Stimulated activated CD4-positive, alpha-beta T cell treated with anti-CD3 and anti-CD28 coated beads, TNF-alpha, amount 100 ng/mL, for 1 hour (primary cell): ENCODE measurements at places on chromosomes 7 and 10.
A peak's percentile ranks its signal among the peaks of the same experiment; 100 is the strongest.

- DNase-seq = no peak
These were observed 1.8 kb downstream of the SNCG start for GRCh38 chr10:86960003-86960862.

- DNase-seq = no peak
These were observed 435.7 kb upstream of the GALNT17 start for GRCh38 chr7:70696201-70696754.

- no peak for DNase-seq
These were observed 204.0 kb downstream of the BAMBI start for GRCh38 chr10:28881171-28881882.

- DNase-seq = no peak
These were observed 321.6 kb upstream of the LRRTM3 start for GRCh38 chr10:66604195-66604594.

DNA sequence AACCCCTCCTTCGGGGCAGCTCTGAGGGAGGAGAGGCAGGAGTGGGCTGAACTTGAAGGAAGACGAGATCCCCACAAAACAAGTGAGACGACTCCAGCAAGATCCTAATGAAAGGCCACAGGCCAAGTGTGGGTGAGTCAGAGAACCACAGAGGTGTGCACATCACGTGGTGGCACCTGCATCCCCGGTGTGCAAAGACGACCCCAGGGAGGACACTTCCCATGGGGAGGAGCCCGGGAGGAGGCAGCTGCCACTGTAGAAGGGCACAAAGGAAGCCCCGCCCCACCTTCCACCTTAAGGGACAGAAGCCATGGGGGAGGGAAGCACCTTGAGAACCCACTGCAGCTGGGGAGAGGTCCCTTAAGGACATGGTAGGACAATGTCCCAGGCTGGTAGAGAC is 45.7 kb downstream of the ESYT2 start:
- no peak for DNase-seq

DNA sequence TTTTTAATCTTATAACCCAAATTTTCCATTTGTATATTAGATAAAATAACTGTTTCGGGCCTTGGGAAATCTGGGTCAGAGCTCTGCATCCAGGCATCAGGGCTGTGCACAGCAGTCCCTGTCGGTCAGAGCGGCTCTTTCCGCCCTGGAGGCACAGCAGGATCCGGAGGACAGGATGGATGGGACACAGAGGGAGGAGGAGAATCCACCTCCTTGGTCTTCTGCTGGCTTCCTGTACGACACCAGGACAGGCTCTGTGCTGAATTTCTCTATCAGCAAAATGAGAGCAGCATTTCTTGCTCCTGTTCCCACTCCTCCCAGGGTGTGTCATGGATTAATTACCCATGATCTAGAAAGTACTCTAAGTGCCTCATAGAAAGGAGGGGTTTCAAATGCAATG is 254.9 kb downstream of the SKAP2 start:
- no peak for DNase-seq

- no peak for DNase-seq
These were observed 11.0 kb upstream of the PPIF start for GRCh38 chr10:79336276-79336675.

DNA sequence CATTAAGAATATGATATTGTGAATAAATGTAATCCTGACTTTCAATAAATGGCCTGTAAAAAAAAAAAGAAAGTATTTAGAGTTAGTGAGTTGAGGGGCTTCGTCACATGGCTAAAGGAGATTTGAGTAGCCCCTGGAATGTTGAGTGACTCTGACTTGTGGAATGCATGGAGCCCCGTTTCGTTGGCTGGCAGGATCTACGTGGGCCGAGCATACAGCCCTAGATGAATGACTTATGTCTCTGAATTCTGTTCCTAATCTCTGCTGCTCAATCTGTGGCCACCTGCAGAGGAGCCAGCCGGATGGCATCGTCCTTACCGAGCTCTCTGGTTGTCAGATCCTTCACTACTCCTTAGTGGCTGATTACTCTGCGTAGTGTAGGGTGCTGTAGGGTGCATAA is 155.7 kb downstream of the MGMT start:
- DNase-seq = no peak

DNA sequence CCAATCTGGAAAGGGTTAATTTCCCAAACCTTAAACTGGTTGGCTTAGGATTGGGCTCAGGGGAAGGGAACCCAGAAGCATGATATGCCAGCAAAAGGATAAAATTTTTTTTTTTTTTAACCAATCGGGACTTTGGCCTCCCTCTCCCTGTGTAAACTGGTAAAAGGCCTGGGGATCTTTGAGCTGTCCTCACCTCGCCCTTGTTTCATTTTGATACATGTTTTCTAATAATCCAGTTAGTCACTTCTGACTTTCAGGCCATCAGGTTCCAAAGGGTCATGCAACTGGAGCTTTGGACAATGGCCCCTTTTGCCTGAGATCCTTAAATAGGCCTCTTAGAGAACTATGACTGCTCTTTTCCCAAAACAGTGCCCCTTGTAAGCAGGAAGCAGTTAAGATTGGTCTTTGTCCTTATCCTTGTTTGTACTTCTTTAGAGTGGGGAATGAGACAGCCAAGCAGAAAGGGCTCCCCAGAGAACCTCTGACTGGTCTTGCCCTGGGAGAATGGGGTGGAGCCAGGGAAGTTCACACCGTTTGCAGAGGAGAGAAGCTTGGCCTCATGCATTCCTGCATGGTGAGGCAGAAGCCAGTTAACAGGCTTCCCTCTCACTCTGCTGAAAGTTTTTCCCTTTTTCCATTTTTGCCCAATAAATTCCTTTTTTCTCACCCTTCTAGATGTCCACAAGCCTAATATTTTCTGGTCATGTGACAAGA is 424.2 kb upstream of the CNTNAP2 start:
- DNase-seq = no peak

- no peak for DNase-seq
These were observed 765.4 kb downstream of the SORCS3 start for GRCh38 chr10:105406488-105406887.

- DNase-seq = no peak
These were observed 11.3 kb upstream of the SMO start for GRCh38 chr7:129176916-129177710.

DNA sequence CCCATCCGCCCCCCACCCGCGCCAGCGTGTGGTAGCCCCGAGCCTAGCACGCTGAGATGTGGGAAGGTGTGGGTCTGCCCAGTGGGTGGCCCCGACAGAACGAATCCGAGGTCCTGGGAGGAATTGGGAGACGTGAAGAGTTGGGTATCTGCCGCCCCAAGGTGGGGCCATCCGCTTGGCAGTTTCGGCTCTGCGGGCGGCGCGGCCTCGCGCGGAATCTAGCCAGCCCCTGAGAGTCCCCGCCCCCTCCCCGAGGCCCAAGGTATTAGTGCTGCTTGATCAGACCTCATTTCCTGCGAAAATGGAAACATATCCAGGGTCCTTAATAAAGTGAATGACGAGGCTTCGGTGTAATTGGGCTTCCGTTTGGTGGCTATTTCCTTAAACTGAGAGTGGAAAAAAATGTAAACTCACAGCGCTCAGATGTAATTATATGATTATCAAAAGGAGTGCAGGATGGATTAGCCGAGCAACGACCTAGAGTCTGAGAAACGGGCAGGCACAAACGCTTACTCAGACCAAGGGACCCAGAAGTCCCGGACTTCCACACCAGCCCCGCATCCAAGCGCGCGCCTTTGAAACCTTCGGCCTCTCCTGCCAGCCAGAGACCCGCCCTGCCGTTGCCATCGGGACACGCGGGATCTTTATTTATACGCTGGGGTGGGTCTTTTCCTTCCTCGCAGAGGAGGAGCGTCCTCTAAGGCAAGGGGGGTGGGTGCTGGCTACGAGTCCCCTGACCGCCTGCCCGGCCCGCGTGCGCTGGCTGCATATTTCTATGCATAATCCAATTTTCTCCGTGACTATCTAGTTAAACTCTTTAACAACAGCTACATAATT is 12.8 kb downstream of the LBX1 start:
- DNase-seq = no peak

DNA sequence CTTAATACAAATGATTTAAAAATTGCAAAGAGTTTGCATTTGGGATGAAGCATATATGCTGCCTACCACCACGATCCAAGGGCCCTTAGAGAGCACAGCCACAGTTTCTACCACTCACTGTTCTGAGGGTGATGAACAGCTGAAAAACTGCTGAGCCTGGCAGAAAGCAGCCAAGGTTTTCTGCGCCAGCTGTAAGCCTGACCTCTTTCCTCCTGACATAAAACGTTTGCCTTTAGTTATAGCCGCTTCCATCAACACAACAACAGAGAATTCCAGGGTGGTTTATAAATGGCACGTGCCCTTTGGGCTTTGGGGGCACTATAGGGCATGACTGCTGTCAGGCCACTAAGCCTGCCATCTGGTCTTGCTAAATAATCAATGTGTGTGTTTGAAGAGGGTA is 222.8 kb downstream of the RELN start:
- no peak for DNase-seq

DNA sequence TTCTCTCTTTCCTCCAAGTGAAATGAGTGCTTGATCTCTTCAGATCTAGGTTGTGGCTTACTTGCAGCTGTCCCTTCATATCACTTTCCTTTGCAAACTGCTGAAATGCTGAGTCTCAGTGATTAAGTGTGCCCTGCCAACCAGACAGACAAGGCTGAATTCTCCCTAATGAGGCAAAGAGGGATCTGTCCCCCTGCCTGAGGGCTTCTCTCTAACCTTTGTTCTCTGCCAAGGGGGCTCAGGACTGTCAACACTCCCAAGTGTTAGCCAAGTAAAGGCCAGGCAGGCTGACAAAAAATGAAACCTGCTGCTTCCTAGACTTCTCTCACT is at the start of gene MSS51:
MSS51 (minus strand) TSS at position 24 of the 330 bp plus-strand sequence. CDS start 5,277 bp downstream, outside the sequence.
- no peak for DNase-seq

DNA sequence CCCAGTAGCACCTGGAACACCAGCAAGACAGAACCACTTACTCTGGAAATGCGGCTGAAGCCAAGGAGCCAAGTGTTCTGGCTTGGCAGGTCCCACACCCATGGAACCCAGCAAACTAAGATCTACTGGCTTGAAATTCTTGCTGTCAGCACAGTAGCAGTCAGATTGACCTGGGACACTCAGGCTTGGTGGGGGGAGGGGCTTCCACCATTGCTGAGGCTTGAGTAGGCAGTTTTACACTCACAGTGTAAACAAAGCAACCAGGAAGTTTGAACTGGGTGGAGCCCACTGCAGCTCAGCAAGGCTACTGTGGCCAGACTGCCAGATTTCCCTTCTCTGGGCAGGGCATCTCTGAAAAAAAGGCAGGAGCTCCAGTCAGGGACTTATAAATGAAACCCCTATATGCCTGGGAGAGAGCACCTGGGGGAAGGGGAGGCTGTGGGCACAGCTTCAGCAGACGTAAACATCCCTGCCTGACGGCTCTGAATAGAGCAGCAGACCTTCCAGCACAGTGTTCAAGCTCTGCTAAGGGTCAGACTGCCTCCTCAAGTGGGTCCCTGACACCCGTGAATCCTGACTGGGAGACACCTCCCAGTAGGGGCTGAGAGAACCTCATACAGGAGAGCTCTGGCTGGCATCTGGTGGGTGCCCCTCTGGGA is 121.2 kb downstream of the MTERF1 start:
- no peak for DNase-seq

- no peak for DNase-seq
These were observed 56.3 kb downstream of the SFMBT2 start for GRCh38 chr10:7354330-7355047.

GRCh38 chr7:42235741-42236161 is 1.3 kb downstream of the GLI3 start:
- no peak for DNase-seq

- no peak for DNase-seq
These were observed 353.7 kb downstream of the HTR7 start for GRCh38 chr10:90504172-90504571.

DNA sequence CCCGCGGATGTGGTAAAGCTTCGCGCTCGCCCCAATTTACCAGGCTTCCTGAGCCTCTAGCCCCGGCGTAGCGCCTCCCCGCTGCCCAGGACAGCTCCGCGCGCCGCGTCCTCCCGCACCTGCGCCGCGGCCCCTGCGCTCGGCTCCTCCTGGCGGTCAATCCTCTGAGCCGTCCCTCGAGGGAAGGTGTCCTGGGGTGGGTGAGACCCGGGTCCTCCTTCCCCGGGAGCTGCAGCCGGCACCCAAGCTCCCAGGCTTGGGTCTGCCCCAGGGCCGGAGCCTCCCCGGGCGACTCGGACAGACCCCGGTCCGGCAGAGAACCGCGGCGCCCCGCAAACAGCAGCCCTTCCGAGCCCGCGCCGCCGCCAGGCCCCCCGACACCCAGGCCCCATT is 512 bp downstream of the OSBPL3 start:
- DNase-seq = peak; percentile 54

GRCh38 chr10:110527731-110528171 is 30.0 kb downstream of the DUSP5 start:
- no peak for DNase-seq

DNA sequence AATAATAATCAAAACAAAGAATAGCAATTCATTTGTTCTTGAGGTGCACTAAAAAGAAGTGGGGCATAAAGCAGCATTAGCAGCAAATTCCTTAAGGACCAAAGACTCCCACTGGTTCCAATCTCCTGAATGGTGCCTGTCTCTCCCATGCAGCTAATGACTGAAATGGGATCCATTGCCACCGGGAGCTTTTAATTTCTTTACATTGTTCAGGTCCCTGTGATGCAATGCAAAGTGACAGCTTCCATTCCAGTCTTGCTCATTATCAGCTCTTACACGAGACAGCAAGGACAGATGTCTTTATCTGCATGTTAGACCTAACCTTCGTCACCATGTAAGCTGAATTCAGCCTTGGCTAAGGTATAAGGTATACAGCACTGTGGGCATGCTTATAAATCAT is 148.1 kb downstream of the POU6F2 start:
- DNase-seq = no peak

DNA sequence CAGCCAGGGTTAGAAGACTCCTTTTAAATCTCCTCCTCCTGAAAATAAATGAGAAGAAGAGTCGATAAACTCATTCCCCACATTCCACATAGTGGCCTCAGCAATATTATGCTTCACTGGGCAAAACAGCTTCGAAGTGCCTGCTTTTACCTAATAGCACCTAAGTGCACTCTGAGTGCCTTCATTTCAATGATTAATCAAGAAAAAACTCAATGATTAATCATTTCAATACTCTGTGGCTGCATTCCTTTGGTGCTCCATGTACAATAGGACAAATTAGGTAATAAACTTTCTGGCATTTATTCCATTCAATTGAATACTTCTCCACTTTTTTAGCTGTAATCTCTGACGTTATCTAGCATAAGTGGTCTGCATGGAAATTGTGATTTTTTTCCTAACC is 174.6 kb downstream of the CCDC71L start:
- no peak for DNase-seq

DNA sequence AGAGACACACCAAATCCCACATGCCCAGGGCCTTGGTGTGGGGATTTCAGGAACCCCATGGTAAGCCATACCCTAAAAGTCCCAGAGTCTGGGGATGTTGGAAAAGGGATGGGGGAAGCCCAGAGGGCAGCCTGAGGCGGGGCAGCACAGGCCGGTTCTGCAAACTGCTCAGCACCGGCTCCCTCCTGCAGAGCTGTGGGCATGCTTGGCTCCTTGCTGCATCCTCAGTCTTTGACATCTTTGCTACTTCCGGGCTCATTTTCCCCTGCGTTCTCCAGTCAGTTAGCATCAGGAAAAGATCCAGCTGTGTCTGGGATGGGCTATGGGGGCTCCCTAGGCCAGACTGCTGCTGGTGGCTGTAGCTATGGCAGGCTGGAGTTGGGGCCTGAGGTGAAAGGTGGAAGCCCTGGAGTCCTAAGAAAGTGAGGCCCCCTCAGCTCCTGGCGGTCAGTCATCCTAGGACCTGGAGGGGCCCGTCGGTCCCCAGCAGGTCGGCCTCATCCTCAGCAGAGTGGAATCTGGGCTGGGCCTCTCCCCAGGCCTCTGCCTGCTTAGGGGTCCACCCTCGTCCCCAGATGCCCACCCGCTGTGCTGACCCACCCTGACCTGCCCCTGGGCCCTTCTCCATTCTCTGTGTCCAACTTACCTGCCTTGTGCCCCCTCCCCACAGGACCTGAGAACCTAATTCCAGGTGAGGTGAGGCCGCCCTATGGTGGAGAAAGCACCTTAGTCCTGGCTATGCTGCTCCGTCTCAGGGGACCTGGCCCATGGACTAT is 9.3 kb downstream of the TBATA start:
- no peak for DNase-seq
